Stimulated activated CD4-positive, alpha-beta T cell treated with anti-CD3 and anti-CD28 coated beads, Interleukin-12 subunit alpha, Interleukin-12 subunit beta, amount 100 ng/mL, for 24 hours (primary cell): ENCODE measurements at places on chromosomes 5 and 9.

GRCh38 chr5:124602925-124603650 is 143.4 kb downstream of the ZNF608 start:
- no peak for DNase-seq

DNA sequence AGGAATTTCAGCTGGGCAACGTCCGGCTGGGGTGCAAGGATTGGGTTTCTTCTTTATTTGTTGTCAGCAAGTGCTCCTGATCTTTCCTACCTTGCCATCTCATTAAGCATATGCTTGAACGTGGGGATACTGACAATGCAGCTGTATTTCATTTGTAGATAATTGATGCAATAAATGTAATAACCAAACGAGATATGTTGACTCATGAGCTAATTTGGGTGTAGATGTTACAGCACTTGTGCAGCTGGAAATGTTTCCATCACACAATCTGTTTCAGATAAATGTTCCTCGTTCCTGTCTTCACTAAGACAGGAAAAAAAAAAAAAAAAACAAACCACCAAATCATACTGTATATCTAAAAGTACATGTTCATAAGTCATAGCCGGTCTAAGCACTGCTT is 123.8 kb downstream of the DMRT2 start:
- no peak for DNase-seq

GRCh38 chr9:97774673-97775072 is 77.5 kb upstream of the XPA start:
- no peak for DNase-seq

GRCh38 chr5:39167141-39167971 is 52.0 kb downstream of the FYB1 start:
- no peak for DNase-seq

DNA sequence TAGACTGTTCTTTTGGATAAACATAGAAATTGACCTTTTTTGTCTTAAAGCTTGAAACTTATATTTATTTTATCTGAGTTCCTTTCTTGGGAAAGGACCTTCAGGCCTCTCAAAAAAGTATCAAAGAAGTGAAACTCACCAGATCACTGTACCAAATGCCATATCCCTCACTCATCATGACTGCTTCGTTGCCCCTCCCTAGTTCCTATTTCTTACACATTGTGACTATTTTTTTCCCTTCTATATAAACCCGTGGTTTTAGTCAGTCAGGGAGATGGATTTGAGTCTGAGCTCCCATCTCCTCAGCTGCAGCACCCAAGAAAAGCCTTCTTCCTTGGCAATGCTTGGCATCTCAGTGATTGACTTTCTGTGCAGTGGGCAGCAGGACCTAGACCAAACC is 129.4 kb downstream of the LPAR1 start:
- DNase-seq, result no peak

DNA sequence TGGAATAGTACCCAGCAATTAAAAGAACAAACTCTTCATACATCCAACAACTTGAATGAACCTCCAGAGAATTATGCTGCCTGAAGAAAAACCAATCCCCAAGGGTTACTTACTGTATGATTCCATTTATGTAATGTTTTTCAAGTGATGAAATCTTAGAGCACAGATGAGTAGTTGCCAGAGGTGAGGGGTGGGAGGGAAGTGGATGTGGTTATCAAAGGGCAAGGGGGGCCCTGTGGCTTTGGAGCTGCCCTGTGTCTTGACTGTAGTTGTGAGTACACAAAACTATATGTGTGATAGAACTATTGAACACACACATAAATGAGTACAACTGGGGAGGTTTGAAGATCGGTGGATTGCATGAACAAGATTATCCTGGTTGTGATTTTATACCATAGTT is 115.8 kb upstream of the SLC25A48 start:
- no peak for DNase-seq

DNA sequence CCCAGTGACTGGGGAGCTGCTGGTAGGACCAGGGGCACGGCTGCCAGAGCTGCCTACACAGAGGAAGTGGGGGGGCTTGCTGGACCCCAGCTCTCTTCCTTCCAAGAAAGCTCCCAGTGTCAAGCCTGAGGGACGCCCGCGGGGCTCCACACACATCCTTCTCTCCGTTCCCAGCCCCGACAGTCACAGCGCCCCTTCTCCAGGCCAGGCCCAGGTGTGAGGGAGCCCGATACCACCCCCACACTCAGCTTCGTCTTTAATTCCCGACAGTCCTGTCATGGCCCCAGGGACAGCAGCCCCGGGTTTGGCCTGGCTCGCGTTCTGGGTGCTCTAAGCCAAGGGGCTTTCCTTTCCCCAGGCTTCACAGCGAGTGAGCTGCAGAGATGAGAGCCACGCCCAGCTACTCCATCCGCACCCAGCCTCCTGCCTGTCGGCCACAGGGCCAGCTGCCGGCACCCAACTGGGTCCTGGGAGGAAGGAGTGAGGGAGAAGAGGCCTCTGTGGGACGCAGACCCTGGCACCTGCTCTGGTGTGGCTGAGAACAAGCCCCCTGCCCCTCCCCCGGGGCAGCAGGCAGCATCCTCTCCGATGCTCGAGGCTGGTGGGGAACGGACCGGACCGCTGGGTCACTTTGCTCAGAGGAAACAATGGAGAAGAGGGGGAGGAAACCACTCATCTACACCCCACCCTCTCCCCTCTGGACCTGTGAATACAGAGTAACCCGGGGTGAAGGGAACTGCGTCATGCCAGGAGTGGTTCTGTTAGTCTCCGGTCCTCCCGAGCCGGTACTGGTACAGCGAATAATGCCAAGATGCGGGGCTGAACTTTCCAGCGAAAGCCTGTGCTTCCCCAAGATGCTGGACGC is 53.9 kb upstream of the PHYKPL start:
- DNase-seq, result no peak
